ENCODE measurements at places on chromosomes 13 and 19.

DNA sequence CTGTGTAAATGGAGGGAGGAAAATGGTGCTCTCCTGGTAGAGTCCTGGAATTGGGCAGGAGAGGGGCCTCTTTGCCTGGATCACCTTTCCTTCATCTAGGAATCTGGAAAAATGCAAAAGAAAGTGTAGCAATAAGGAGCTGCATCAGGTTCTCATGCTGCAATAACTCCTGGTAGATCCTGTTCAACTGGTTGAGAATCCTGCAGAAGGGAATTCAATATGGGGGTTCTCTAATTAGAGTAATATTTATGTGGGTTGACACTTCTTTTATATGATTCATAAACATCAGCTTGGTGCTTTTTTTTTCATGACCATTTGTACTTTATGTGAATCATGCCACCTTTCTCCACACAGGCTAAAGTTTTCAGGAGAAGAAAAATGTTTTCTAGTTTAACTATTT is 9.5 kb upstream of the NUDT15 start:
- no peak for DNase-seq

DNA sequence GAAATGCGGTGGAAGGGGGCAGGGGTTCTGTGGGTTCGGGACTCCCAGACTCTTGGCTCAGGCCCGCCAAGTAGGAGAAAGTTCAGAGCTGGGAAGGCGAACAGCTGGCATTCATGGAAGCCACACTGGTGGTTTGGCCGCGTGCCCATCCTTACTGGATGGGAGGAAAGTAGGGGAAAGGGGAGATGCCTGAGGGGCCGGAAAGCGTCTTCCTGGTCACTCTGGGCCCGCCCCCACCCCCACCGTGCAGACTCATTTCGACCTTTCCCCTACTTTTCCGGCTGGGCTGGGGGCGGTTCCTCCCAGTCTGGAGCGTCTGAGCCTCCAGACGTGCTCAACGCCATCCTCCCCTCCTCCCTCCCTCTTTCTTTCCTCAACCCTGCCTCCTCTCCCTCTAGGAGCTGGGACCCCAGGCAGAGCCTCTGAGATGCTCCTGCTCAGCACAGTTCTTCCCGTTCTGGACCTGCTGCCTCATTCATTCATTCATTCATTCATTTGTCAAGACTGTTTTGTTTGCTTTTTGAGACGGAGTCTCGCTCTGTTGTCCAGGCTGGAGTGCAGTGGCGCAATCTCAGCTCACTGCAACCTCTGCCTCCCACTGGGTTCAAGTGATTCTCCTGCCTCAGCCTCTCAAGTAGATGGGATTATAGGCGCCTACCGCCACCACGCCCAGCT is 3.5 kb downstream of the ANGPTL4 start:
- DNase-seq = no peak

DNA sequence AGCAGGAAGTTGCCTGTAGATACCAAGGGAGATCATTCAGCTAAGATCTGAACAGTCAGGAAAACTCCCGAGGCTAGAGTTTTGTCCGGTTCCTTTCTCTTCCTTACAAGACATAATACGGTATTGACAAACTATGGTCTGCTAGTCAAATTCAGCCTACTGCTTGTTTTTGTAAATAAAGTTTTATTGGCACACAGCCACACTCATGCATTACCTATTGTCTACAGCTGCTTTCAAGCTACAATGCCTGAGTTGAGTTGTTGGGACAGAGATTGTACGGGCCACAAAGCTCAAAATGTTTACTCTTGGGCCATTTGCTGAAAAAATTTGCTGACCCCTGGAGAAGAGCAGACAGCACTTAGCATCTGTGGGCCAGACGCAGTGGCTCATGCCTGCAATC is 2.5 kb downstream of the SLC1A6 start:
- no peak for DNase-seq

DNA sequence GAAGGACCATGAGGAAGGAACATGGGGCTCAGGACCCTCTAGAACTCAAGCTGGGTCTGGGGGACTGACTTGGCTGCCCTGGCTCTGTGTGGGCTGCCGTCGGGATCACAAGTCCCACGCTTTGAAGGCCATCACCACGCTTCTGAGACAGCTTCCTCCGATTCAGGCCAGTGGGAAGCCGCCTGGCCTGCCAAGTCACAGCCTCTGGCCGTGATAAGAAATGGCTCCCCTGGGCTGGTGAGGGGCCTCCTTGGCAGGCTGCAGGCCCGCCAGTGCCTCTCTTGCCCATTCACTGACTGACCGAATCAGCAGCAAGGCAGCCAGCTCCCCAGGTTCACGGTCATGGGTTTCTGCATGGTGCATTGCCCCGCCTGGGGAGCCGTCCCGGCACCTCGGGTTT is 48.8 kb downstream of the COMP start:
- no peak for DNase-seq

- DNase-seq = no peak
These were observed at the start of gene FAM83E for GRCh38 chr19:48614436-48615230. Gene FAM83E (minus strand): TSS chr19:48615076. CDS start chr19:48613372, 1,704 bp downstream.

DNA sequence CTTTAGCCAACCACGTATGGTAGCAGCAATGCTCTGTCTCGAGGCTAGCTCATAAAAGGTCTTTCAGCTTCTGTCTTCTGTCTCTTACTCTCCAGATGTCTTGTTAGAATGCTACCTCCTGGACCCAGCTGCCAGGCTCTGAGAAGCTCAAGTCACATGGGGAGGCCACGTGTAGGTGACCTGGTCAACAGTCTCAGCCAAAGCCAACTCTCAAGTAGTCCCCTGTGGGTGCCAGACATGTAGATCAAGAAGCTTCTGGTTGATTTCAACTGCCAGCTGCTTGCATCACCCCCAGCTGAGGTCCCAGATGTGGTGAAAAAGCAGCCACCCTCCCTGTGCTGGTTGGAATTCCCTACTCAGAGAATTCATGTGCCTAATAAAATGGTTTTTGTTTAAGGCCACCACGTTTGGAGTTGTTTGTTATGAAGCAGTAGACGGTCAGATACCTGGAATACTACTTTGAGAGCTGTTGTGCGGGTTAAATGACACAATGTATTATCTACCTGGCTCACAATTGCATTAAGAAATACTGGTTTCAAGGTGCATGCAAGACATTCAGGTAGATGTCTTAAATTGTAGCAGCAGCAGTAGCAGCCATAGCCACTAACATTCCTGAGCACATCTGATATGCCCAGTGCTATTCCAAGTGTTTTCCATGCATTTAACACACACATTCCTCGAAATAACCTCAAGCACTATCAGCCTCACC is 131.0 kb upstream of the RFC3 start:
- DNase-seq = no peak

GRCh38 chr19:3097442-3097871 is 3.3 kb downstream of the GNA11 start:
- no peak for DNase-seq

- DNase-seq = no peak
These were observed 632 bp downstream of the MARK4 start for GRCh38 chr19:45251452-45252354.

DNA sequence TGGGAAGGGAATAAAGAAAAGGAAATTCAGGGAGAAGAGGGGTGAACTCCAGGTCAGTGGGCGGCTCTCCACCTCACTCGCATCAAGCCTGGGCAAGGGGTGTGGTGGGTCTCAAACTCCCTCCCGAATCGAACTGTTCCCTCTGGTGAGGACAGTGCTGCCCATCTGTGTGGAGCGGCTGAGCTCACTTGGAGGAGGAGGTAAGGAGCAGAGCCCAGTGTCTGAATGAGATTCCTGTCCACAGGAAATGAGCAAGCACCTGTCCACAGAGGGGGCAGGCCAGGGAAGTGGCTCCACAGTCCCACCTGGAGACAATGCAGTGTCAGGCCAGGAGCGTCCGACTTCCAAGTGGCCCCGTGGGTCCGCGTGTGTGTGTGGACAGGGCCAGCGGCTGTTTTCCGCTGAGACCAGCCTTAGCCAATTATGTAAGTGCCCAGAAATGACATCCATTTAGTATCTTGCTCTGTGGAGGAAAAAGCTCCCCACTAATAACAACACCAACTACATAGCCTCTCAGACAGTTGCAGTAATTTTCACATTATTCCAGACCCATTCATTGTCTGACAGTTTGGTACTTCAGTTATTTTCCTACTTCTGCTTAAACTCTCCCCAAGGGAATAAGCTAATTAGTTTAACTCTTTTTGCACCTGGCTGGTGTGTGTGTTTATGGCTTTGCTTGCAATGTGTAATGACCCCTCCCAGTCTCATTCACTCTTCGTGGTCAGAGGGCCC is 114.6 kb downstream of the SOX1 start:
- no peak for DNase-seq

GRCh38 chr13:88281841-88282240 is 610.7 kb downstream of the SLITRK5 start:
- DNase-seq = no peak

DNA sequence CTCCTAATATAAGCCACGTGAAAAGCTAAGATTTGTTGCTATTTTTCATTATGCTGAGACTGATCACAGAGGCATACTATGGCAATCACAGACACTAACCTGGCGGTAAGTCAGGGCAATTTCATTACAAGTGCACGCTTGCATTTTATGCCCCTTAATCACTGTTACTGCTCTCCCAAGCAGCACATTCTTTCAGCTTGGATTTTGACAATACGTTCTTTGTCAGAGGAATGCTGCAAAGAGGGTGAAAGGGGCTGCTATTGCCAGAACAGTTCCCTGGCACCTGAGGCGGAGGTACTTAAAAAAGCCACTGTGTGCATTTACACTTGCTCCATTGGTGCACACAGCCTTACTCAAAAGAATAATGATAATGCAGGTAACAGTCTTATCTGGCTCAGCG is 346.6 kb downstream of the RFC3 start:
- no peak for DNase-seq

GRCh38 chr19:55398200-55398925 is 9.2 kb downstream of the UBE2S start:
- no peak for DNase-seq

- no peak for DNase-seq
These were observed 332 bp upstream of the SUPT20H start for GRCh38 chr13:37059848-37060192.

DNA sequence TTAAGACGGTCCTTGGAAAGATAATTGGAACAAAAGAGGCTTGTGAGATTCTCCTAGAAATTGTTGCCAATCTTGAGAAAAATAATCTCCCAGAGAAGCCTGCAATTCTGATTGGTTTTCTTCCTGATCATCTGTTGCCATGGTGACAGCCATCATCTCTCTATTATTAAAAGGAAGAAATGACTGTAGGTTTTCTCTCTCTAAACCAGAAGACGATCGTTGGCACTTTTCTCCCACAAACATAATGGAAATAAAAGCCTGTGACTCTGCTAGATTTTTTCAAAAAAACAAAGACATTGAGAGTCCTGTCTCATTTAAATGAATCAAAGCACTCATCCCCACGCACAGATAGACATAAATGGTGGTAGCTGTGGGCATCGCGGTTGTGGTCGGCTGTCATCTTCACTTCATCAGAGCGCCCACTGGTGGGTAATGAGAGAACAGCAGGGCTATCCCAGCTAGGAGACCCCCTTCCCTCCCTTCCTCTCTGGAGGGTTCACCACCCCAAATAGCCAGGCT is 21.7 kb upstream of the CALM3 start:
- DNase-seq = peak; percentile 57

- no peak for DNase-seq
These were observed 553.5 kb downstream of the MYO16 start for GRCh38 chr13:109182777-109183465.

DNA sequence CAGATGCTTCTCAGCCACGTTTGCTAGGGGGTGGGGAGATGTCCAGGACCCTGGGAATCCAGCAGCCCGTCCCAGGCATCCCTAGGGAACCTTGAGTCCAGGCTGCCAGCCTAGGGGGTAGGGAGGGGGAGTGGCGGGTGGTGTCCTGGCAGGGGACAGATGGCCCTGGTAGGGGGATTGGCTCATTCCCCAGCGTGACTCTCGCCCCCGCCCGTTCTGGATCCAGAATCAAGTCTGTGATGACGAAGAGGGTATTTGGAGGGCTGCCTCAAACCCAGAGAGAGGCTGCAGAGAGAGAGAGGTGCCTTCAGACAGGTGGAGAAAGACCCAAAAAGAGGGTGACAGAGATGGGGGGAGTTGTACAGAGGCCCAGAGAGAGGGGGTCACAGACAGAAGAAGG is 4.1 kb downstream of the SLC17A7 start:
- DNase-seq = no peak

DNA sequence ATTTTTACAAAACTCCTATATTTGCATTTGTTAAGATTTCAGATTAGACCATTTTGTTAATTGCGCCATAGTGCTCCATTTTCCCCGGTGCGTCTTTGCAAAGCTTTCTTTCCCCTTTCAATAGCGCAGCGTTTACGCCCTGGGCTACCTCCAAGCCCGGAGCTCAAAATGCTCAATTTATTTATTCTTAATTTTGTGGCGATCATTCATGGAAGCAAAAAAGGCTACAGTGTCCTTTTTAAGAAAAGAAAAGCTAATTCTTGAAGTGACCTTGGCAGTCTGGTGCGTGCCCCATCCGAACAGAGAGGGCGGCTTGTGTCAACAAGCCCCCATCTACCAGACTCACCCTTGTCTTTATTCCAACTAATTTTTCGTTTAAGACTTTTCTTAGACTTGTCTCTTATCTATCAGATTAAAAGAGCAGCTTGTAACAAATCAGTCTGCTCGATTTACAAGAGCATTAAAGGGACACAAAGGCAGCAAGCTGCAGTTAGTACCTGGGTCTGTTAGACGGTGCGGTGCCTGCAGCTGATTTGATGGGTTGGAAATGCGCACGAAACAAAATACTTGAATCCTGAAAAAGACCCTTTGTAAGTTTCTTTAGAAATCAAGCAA is 30.1 kb downstream of the GSX1 start:
- DNase-seq = no peak

- DNase-seq = peak; percentile 33
These were observed 60.9 kb downstream of the WDFY2 start for GRCh38 chr13:51645154-51645650.

DNA sequence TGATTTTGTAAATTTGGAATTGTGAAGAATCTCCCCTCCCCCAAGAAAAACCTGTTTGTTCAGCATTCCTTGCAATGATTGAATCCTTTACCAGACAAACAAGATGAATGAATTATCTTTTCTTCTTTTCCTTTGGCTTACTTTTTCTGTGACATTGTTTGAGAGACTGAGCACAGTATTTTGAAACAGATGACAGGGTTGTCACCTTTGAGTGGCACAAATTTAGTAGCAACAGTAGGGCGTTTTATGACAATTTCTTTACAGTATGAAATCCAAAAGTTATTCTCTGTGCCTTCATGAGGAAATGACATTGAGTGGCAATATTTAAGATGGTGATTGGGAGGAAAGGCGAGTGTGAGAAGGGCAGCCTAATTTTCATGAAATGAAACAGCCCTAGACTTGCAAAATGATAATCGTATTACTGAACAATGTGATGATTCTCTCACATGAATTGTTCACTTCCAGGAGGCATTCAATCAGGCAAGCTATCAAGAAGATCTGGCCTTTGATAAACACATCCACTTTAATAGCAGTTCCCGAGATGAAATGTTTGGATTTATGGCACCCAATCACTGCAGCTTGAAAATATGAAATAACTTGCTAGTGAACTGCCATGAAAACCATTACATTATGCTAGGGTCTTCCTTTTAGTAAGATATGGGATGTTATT is 68.6 kb upstream of the SCEL start:
- no peak for DNase-seq
